ENCODE measurements at places on chromosomes 2 and 18.

DNA sequence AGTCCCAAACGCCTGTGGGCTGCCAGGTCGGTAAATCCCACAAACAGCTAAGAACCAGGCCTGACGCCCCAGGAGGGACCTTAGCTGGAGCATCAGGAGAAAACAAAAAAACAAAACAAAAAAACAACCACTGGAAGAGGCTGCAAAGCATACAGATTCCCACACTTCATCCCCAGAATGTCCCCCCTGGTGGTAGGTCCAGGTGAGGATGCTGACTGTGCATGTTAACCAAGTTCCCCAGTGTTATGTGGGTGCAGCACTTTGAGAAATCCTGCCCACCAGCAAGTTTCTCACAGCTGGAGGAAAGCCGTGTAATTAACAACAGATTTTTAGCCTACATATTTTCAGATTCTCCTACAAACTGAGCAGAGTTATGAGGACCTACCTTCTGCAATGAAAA is 15.1 kb downstream of the ST3GAL5 start:
- no peak for DNase-seq

DNA sequence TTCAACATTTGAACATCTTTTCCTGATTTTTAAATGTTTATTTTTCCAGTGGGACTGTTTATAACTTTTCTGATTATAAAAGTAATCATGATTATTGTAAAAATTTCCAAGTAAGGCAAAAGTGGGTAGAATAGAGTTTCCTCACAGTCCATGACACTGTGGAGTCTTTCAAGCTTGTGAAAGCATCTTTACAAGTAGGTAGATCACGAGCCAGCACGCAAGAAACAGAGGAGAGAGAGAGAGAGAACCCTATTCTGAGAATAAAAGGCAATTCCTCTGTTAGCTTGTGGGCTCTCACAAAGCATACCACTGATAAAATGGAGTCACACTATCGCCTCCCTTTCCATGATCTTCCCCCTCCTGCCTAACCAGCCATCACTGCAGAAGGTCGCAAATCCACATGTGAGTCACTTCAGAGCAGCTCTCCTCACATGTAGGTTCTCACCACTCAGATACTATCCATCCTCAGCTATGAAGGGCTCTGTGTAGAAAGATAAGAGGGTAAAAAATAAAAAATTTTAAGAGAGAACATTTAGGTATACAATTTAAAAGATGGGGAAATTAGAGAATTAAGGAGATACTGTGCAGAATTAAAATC is 40.3 kb downstream of the AAK1 start:
- DNase-seq = no peak

DNA sequence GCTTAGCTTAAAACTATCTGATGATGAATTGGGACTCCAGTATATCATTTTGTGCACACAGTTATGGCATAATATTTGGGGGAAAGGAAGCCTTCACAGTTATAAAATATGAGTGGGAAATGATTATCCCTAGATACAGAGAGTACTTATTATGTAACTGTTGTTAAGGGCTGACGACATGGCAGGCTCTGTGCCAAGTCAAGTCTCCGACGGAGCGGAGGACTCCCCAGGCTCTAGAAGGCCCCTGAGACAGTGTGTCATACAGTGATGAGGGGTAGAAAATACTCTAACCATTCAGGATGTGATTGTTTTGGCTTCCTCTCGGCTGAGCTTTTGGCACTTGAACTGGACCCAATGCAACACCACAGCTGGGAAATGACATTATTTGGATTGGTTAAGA is 211.8 kb downstream of the SLC8A1 start:
- peak; percentile 49 for DNase-seq

- DNase-seq = no peak
Observed at GRCh38 chr18:452816-453215, 47.7 kb downstream of the COLEC12 start.

DNA sequence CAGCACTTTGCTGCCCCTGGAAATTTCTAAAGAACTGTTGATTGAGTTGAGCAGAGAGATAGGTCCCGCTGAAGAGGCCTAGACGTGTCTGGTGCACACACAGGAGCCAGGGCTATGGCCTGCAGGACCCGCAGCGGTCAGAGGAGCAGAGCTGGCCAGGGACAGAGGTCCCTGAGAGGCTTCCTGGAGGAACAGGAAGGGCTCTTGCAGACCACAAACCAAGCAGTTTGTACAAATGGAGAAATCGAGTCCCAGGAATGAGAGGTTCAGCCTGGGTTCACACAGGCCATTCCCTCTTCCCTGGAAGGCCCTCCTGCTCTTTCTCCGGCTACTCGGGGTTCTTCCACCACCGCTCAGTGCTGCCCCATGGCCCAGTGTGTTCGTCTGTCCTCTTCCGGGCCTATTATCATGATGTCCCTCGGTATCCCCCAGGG is 1.2 kb upstream of the BIN1 start:
- DNase-seq = no peak

DNA sequence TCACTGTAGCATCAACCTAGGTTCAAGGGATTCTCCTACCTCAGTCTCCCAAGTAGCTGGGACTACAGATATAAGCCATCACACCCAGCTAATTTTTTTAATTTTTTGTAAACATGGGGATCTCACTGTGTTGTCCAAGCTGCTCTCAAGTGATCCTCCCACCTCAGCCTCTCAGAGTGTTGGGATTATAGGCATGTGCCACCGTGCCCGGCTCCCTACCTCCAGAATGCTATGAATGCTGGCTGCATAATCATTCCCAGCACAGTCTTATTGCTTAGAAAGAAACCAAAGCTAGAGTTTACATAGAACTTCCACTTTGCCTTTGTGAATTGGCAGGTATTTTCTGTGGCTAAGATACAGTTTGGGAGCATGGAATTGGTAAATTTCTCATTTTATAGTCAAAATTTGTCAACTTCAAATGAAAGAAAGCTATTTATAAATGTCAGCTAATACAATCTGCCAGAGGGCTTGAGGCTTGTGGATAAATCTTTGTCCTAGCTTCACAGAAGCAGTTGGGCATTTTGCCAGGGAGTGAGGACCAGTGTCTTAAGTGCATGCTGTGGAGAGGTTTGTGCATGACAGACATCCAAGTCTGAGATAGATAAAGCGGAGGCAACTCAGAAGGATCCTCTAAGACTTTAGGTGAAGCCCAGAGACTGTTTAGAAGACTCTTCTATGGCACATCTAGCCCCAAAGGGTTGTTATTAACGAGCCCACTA is 175.4 kb downstream of the ANTXR1 start:
- no peak for DNase-seq

DNA sequence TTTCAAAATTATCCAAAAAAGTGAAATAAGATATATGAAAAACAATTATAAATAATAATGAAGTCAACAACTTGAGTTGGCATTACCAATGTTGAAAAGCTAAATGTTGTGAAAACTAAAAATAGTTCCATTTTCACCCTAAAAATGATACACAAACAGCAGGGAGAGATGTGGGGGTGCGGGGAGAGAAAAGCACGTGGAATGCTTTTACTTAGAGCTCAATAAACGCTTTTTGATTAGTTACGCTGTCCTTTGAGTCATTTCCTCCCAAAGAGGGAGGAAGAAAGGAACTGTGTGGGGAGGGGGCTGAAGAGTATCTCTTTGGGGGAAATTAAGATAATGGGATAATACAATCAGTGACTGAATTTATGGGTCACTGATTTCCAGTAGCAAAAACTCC is 29.2 kb downstream of the ZNF521 start:
- DNase-seq = no peak

Measured in head of caudate nucleus (tissue), 42 donors.